Foreskin keratinocyte (primary cell): ENCODE measurements at places on chromosomes 7 and 10. TPM values are rescaled to one million over a fixed set of nuclear protein-coding genes. Genes with fewer than 3 reads are reported as not detected.

GRCh38 chr10:91251430-91252056 lies 31.1 kb downstream of the PCGF5 start:
- DNase-seq: peak; percentile 9

DNA sequence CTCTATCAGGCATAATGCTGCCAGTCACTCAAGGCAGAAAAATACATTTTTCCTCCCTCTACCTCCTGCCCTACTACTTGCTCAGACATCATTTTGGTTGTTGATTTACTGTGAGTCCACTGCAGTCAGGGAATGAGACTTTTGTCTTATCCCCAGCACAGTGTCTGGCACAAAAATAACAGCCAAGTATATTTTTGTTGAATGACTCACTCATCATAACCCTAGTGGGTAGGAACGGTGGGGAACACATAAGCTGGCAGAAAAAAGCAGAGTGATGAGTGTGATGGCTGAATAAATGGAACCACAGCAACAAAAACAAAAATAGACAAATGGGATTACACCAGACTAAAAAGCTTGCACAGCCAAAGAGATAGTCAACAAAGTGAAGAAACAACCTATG lies 65.8 kb upstream of the LAMB4 start:
- DNase-seq: peak; percentile 25

- no peak for DNase-seq
Observed at GRCh38 chr10:121596689-121597503, 1.3 kb downstream of the FGFR2 start.

- DNase-seq: no peak
Observed at GRCh38 chr7:27179503-27180430, 5.3 kb downstream of the HOXA11 start.

- no peak for DNase-seq
Observed at GRCh38 chr10:130354573-130354954, 218.4 kb downstream of the GLRX3 start.

DNA sequence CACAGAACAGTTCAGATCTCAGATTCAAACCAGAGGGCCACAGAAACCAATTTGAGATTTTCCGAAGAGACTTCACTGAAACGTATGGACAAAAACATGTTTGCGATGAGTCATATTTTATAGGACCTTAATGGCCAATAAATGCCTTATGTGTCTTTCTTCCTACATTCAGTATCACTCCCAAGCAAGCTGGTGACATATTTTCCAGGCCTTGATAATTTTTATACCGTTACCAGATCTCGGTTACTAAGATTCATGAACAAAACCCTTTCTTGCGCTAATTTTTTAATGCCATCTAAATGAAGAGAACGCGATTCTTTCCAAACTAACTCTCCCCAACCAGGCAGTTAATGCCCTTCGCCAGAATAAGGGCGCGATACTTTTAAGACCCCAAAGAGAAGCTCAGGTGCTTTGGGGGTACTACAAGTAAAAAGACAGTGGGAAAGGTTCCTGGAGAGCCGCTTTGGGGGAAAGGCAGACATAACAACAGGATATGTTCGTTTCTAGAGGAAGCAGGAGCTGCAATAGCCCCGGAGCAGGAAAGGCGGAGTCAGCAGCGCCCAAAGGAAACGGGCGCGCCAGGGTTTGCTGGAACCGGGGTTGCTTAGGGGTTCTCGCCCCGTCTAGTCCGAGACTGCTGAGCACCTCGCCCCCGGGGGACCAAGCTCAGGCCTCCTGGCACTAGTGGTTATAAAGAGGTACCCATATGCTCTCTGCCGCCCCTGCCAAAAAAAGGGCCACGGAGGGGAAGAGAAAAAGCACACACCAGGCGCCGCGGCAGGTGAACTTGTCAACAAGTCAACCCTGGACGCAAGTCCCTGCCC lies 884 bp downstream of the ICA1 start:
- DNase-seq: no peak

DNA sequence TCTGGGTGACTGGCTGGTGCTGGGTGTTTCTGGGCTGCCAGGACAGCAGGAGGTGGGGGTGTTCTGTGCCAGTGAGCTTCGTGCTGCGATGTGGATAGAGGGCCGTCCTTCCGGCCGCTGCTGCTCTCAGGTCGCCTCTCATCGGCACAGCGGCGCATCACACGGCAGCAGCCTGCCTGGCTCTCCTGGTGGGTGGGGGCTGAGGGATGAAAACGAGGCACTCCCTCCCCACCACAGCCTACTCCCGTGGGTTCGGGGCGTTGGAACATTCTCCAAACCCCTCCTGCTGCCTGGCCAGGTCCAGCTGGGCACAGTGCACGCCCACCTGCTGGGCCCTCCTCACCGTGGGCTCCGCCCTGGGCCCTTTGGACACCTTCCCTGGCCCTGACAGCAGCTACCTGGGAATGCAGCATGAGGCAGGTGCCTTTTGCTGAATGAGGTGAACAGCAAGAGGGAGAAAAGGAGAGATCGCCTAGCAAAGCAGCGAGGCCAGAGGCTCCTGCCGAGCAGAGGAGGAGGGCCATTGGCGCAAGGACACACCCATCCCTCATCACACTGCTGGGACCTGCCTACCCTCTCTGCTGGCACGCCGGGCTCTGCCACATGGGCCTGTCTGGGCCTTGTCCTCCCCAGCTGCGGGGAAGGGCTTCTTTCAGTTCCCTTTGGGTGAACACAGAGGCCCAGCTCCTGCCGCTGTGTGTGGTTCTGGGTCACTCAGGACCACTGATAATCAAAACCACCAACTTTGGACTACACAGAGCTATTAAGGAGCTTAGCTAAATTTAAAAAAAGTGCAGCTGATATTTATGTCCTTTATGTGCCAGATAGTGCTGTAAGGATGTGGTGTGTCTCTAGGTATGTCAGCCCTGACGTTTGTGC lies 33.4 kb downstream of the INPP5A start:
- peak; percentile 69 for DNase-seq

DNA sequence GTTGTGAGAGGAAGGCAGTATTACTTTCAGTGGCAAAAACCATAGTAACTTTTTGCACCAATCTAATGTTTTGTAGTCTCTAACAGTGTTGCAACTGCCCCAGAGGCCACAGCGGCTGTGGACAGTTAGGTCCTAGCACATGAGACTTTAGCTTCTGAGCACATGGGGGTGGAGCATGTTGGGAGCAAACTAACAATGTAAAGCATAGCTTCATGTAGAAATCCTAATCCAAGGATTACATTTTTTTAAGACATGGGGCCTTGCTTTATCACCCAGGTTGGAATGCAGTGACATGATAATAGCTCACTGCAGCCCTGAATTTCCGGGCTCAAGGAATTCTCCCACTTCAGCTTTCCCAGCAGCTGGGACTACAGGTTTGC lies 49.0 kb downstream of the LAMB1 start:
- no peak for DNase-seq

Gene C10orf62
- total RNA-seq: not detected in 2 replicates
